ENCODE measurements at places on chromosomes 1 and 21.
A peak's percentile ranks its signal among the peaks of the same experiment; 100 is the strongest.

- DNase-seq, result no peak
These were observed 791 bp upstream of the CHI3L1 start for GRCh38 chr1:203187304-203187685.

- DNase-seq, result no peak
These were observed 17.8 kb upstream of the EPB41 start for GRCh38 chr1:28896609-28896986.

DNA sequence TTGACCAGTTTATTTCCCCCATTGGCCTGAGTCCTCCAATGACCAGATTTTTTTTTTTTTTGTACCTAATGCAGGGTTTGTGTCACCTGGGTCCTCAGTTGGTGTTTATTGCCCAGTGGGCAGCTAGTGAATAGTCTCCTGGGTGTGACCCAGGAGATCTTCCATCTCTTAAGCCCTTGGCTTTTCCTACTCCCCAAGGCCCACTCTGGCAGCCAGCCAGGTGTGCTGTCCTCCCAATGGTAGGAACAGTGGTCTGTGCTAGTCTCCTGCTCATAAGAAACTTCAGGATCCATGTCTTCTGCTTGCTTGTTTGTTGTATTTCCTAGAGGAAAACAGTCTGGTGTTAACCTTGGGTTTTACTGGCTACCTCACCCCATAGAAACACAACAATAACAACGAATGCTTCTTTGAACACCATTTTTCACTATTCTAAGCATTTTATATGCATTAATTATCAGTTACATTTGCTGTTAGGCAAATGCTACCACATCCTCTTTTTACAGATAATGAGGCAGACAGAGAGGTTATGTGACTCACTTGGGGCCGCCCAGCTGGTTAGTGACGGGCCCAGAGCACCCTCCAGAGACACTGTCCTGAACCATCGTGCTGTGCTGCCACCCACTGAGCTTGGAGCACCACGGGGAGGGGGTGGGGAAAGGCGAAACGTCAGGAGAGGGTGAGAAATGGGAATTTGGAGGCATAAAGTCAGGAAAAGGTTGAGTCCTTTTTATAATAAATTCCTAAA lies 107.5 kb downstream of the HIVEP3 start:
- DNase-seq, result no peak

DNA sequence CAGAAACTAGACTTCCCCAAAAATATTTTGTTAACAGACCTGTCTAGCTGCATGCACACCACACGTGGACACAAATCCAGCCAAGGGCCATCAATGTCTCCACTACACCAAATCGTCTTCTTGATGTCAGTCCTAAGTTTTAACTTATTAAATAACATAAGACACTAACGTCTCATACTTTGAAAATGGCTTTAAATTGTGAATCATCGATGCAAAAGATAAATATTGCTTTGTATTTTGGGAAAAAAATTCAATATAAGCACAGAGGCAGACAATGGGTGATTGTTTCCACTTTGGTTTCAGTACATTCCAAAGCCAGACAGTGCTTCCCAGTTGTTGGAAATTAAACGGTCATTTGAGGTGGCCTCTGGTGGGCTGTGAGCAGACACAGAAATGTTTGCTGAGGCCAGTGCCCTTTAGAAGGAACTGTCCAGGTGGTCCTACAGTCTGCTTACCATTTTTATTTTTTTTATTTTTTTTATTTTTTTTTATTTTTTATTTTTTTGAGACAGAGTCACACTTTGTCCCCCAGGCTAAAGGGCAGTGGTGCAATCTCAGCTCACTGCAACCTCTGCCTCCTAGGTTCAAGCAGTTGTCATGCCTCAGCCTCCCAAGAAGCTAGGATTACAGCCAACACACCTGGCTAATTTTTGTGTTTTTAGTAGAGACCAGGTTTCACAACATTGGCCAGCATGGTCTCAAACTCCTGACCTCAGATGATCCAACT lies 1.8 kb upstream of the KIAA2013 start:
- DNase-seq, result no peak

- DNase-seq, result no peak
These were observed 86.6 kb upstream of the C1orf87 start for GRCh38 chr1:60160141-60160540.

- DNase-seq, result no peak
These were observed 87.7 kb downstream of the MAN1C1 start for GRCh38 chr1:25704267-25704691.

DNA sequence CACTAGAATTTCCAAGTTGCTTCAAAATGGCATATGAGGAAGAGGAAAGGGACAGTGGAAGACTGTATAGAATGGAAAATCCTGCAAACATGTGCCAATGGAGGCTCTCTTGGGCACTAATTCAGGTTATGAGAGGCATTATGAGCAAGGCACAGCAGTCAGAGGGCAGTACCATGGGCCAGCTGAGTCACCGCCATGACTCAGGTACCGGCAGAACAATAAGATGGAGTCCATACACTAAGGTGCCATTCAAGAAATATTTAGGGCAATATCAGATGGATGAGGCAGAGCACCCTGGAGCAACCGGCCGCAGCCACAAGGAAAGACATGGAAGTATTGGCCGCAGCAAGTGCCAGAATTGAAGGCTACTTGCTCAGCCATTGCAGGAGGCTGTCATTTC lies 25.6 kb upstream of the VAV3 start:
- no peak for DNase-seq

DNA sequence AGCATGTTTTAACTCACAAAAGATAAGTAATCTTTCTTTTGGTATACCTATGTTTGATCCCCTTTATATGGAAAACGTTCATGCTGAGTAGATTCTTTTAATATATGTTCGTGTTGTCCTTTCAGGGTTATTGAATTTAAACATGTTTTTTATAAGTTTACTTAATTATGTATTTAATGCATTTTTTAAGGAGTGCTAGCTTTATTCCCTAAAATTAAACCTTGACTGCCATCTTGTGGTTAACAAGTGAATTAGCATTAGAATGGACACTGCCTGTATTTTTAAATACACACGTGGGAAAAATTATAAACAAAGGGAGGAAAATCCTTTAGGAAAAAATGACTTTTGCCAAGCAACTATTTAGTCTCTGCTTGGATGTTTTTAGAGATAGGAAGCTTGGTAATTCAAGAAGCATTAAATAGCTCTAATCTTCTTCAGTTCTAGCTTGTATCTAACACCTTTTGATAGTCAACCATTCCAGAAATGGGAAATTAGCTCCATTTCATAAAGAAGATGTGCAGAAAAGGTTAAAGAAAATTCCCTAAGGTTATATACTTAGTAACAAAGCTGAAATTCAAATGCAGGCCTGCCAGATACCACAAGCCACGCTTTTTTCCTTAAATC lies 43.0 kb downstream of the UBE2U start:
- no peak for DNase-seq

GRCh38 chr1:109628540-109629321 lies 9.1 kb downstream of the AMPD2 start:
- DNase-seq, result no peak

GRCh38 chr1:82830690-82831380 lies 1030.1 kb downstream of the ADGRL2 start:
- no peak for DNase-seq

- no peak for DNase-seq
These were observed 7.0 kb downstream of the KCNAB2 start for GRCh38 chr1:6052543-6053205.

DNA sequence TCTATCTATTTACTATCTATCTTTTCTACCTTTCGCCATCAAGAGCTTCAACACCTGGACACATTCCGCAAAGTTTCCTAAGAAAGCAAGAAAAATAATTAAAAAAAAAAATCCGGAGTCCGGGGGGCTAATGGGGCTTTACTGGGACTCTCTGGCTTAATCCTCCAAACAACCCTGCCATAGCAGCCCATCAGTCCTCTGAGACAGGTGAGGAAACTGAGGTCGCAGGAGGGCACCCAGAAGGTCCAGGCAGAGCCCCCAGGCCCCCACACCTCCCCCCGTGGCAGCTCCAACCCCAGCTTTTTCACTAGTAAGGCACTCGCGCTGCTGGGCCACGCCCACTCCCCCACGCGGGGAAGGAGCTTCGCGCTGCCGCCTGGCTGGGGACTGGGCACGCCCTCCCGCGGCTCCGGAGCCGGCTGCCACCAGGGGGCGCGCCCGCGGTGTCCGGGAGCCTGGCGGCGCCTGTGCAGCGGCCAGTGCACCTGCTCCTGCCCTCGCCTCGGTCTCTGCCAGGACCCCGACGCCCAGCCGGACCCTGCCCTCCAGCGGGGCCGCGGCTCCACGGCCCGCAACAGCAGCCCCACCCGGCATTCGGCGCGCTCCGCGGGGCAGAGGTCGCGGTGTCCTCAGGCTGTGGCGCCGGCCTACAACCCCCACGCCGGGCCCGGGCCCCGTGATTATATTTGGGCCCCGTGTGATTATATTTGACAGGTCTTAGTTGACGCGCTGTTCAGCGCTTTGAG lies 54.1 kb upstream of the SAMD11 start:
- DNase-seq, result peak; percentile 78

- no peak for DNase-seq
These were observed 48.7 kb downstream of the TNN start for GRCh38 chr1:175116210-175116798.

- DNase-seq, result no peak
These were observed 56.1 kb downstream of the COL6A1 start for GRCh38 chr21:46037331-46038325.

- no peak for DNase-seq
These were observed 59.6 kb upstream of the ACTRT2 start for GRCh38 chr1:2961661-2962060.

DNA sequence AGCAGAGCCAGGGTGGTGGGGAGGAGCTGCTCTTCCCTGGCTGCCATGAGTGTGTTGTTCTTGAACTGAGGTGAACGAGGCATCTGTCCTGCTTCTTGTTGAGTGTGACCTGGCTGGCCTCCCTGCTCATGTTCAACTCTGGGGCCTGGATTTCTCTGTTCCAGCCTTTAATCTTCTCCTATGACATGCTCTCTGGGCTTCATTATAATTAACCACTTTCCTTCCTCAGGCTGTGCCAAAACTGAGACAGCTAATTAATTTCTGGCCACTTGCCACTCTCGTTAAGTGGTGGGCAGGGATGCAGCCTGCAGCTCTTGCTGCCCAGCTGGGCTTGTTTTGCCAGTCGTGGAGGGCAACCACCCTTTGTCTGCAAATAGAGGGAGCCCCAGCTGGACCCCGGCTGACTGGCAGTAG lies 23.3 kb downstream of the OPRD1 start:
- DNase-seq, result no peak

- no peak for DNase-seq
These were observed 30.3 kb downstream of the S1PR1 start for GRCh38 chr1:101267082-101267481.

DNA sequence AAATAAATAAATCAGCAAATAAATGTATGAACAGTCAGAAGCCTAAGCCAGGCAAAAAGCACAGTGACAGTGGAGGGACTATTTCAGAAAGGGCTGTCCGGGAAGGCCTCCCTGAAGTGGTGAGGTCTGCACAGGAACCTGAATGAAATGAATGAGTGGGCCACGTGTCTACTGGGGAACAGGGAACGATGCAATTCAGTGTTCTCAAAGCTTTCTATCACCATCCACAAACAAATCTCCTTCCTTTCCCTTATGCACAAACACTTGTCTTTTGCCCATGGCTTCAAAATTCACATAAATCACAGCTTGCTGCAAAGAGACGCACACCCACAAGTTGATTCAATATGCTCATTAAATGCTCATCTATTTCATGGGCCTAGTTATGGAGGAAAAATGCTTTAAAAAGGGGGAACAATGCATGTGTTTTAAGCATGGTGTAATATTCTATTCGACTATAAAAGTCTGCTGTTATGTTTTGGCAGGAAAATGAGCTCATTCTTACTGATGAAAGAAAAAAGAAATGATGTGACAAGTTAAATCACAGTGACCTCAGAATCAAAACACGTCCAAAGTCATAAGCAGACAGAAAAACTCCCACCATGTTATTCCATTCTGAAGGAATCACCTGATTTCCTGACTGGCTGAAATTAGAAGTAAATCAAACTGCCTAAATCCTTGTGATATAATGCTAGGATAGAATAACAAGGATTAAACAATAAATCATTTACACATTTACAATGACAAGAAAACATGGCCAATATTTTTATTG lies 21.6 kb downstream of the URB1 start:
- no peak for DNase-seq

DNA sequence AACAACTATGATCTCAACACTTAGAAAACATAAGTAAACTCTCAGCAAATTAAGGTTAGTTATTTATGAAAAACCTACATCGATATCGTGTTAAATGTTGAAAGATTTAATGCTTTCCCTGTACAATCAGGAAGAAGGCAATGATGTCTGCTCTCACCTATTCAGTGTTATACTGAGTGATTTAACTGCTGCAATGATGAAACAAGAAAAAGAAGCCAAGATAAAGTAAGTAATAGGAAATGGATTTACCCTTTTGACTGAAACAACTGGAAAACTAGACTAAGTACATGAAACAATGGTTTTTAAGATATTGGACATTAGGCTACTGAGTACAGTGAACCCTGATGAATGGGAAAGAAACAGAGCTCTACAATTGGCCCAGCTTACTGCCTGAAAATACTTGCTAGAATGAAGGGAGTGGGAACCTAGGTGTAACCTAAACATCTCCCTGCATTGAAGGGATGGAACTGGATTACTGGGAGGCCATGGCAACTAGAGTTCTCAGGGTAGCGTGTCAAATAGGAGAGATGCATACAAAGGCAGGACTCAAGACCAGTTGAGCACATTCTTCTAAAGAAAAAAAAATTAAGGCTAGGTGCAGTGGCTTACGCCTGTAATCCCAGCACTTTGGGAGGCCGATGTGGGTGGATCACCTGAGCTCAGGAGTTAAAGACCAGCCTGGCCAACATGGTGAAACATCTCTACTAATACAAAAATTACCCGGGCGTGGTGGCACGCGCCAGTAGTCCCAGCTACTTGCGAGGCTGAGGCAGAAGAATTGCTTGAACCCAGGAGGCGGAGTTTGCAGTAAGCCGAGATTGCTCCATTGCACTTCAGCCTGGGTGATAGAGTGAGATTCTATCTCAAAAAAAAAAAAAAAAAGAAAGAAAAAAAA lies 37.3 kb downstream of the SNRPE start:
- DNase-seq, result no peak

GRCh38 chr1:226406401-226406881 lies 1.5 kb downstream of the PARP1 start:
- DNase-seq, result no peak

GRCh38 chr1:20612221-20612746 lies 21.0 kb upstream of the PINK1 start:
- no peak for DNase-seq

DNA sequence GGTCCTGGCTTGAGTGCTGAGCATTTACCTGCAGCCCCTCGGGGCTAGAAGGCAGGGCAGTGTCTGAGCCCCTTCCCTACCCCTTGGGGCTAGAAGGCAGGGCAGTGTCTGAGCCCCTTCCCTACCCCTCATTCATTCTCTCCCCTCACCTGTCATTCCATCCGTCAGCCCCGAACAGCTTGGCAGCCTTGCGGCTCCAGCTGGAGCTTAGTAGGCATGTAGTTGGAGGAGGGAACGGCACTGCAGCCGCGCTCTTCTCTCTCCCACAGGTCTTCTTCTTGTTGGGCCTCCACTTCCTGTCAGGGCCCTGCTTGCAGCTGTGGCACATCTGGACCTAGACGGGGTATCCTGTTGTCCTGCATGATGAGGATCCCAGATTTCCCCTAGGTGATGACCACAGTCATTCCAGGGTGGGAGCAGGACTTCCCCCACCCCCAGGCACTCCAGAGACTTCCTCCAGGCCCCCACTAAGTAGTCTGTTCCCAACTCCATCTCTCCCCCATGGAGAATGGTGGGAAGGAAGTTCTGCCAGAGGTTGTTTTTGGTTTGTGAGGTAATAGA lies 22.2 kb downstream of the MAPKAPK2 start:
- no peak for DNase-seq

GRCh38 chr1:55712148-55712547 lies 497.0 kb upstream of the USP24 start:
- DNase-seq, result no peak

Measured in stimulated activated CD4-positive, alpha-beta T cell treated with anti-CD3 and anti-CD28 coated beads, TNF-alpha, amount 100 ng/mL, for 4 hours (primary cell).